Naive thymus-derived CD4-positive, alpha-beta T cell (primary cell): ENCODE measurements at places on chromosomes 4 and X. TPM values are rescaled to one million over a fixed set of nuclear protein-coding genes. Genes with fewer than 3 reads are reported as not detected.

DNA sequence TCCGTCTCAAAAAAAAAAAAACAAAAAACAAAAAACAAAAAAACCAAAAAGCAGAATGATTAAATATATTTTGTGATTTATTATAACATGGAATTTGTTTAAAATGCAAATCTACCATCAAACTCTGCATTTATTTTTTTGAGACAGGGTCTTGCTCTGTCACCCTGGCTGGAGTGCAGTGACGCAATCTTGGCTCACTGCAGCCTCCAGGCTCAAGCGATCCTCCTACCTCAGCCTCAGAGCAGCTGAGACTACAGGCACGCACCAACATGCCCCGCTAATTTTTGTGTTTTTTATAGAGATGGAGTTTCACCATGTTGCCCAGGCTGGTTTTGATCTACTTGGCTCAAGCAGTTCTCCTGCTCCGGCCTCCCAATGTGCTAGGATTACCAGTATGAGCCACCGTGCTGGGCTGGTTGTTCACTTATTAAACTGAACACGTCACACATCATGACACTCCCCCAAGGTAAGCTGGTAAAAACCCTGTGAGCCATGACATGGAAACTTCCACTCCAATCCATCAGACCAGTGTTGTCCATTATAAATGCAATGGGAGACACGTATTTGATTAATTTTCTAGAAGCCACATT is 45.7 kb downstream of the RBM47 start:
- no peaks in the 10 kb centered on the region for H3K4me1 ChIP-seq
- H3K27me3 ChIP-seq, result no peaks in the 10 kb centered on the region
- H3K27ac ChIP-seq, result no peak overlapping the region
- H3K4me3 ChIP-seq, result no peak overlapping the region
- no peaks in the 10 kb centered on the region for H3K36me3 ChIP-seq

DNA sequence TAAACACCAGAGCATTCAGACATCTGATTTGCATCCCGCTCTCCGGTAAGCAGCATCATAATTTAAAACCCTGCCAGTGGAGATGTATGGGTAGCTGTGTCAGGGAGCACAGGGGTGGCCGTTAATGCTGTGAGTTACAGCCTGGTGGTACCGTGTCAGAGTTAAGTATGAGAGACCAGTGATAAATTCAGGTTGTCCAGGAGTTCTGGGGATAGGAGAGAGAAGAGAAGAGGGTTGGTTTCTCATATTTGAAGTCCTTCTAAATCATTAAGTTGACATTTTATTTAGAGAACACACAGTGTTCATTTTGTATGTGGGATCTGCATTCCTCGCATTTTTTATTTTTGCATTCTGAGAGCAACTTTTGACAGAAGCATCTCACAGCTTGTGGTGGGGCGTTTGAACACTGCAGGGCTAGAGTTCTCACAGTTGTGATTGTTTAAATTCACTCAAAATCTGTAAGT is 157.6 kb downstream of the DCLK2 start:
- H3K4me3 ChIP-seq, result no peak overlapping the region
- no peak for DNase-seq
- no peaks in the 10 kb centered on the region for H3K27me3 ChIP-seq
- H3K27ac ChIP-seq, result no peak overlapping the region
- no peaks in the 10 kb centered on the region for H3K36me3 ChIP-seq
- H3K4me1 ChIP-seq, result no peaks in the 10 kb centered on the region

DNA sequence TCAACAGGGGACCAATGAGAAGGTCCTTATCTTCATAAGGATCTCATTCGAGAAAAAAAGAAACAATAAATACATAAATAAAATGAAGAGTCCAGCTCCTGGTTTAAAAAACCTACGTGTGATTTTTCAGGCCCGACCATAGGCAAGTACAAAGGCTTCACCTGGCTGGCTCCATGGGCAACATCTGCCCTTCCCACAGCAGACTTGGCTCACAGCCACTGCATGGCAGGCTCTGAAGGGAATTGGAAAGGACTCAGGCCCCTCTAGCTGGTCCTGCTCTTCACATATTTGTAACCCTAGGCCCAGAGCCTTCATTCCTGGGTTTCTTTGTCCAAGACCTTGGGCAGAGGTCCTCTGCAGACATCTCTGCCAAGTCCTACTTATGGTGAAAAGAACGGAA is 228.1 kb downstream of the QDPR start:
- H3K4me1 ChIP-seq, result no peaks in the 10 kb centered on the region
- no peaks in the 10 kb centered on the region for H3K36me3 ChIP-seq
- no peak for DNase-seq
- H3K27ac ChIP-seq, result no peak overlapping the region
- no peak overlapping the region for H3K4me3 ChIP-seq

IKBKG gene
- 38.8 TPM for total RNA-seq

- no peak overlapping the region for H3K27ac ChIP-seq
- peaks cover 24% of the 10 kb centered on the region for H3K36me3 ChIP-seq
- no peaks in the 10 kb centered on the region for H3K27me3 ChIP-seq
- H3K4me3 ChIP-seq, result no peak overlapping the region
- no peaks in the 10 kb centered on the region for H3K4me1 ChIP-seq
Observed at GRCh38 chr4:6885953-6886557, 23.6 kb upstream of the TBC1D14 start.

- no peak for DNase-seq
- no peaks in the 10 kb centered on the region for H3K27me3 ChIP-seq
- H3K4me3 ChIP-seq, result no peak overlapping the region
Observed at GRCh38 chr4:24769571-24769970, 25.8 kb upstream of the SOD3 start.

GRCh38 chr4:6044276-6044675 is 26.0 kb upstream of the C4orf50 start:
- no peak overlapping the region for H3K27ac ChIP-seq
- H3K4me1 ChIP-seq, result no peaks in the 10 kb centered on the region
- no peaks in the 10 kb centered on the region for H3K36me3 ChIP-seq
- DNase-seq, result no peak
- H3K27me3 ChIP-seq, result no peaks in the 10 kb centered on the region
- H3K4me3 ChIP-seq, result no peak overlapping the region

DNA sequence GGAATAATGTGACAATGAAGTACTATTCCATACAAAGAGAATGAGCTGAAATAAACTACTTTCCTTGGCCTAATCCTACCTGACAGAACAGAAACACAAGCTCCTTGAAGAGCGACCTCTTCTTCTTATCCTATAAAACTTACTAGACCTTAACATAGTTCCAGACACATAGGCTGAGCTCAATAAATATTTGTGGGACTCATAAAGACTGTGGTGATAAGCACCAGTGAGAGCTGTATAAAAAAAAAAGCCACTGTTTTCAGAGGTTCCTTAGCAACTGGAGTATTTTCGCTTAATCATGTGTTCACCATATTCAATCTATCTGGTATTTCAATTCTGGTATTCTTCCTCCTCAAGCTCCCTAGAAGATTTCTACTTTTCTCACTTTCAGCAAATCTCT is 1129.6 kb downstream of the STPG2 start:
- no peaks in the 10 kb centered on the region for H3K4me1 ChIP-seq
- DNase-seq, result no peak
- H3K27ac ChIP-seq, result no peak overlapping the region
- H3K36me3 ChIP-seq, result no peaks in the 10 kb centered on the region
- H3K27me3 ChIP-seq, result no peaks in the 10 kb centered on the region
- no peak overlapping the region for H3K4me3 ChIP-seq

CT45A2 gene
- not detected for total RNA-seq

GRCh38 chr4:24642981-24643547 is 58.7 kb upstream of the DHX15 start:
- no peaks in the 10 kb centered on the region for H3K4me1 ChIP-seq
- no peak overlapping the region for H3K27ac ChIP-seq
- no peak overlapping the region for H3K4me3 ChIP-seq

DNA sequence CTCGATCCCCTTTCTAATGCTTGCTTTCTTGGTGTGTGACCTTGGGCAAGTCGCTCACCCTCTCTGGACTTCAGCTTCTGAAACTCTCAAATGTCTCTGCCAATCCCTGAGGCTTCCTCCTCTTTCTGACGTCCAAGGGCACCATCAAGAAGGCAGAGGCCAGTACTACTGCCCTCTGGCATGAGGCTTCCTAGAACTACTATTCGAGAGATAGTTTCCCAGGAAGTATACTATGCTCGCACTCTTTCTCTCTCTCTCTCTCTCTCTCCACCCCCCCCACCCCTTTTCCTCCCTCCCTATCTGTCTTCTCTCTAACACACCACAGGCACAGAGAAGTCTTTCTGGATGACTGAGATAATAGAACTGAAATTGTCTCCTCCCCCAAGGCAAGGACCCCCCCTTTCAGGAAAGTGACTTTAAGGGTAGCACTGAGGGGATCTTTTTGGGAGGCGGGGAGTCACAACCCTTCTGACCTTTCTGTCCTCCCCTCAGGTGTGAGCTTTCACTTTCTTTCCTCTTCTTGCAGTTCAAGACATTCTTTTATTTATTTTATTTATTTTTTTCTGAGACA is 20.0 kb upstream of the BCOR start:
- no peak overlapping the region for H3K4me3 ChIP-seq
- H3K36me3 ChIP-seq, result no peaks in the 10 kb centered on the region
- no peak overlapping the region for H3K27ac ChIP-seq
- no peaks in the 10 kb centered on the region for H3K4me1 ChIP-seq

SPATA4 gene
- total RNA-seq, result not detected

DNA sequence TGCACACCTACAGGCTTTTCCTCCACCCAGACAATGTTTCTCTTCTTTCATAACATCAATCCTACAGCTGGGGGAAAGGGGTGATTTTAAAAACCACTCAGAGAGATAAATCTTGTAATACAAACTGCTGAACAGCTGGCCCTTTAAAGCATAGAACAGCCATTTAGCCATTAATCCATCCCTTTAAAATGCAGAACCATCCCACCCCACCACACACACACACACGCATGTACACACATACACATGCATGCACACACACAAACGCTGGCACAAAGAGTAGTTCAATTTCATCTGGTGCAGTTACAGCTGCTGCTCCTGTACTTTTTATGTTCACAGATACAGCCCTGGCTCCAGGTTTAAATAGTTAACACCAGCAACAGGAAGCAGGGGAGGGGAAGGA is 426.1 kb downstream of the MID1IP1 start:
- H3K4me3 ChIP-seq, result no peak overlapping the region
- H3K27ac ChIP-seq, result no peak overlapping the region
- no peaks in the 10 kb centered on the region for H3K36me3 ChIP-seq
- no peaks in the 10 kb centered on the region for H3K4me1 ChIP-seq
- H3K27me3 ChIP-seq, result no peaks in the 10 kb centered on the region
- no peak for DNase-seq

GRCh38 chr4:69799337-69799736 is 38.9 kb upstream of the SULT1B1 start:
- no peaks in the 10 kb centered on the region for H3K36me3 ChIP-seq
- no peak overlapping the region for H3K4me3 ChIP-seq
- no peak overlapping the region for H3K27ac ChIP-seq
- H3K4me1 ChIP-seq, result no peaks in the 10 kb centered on the region

DNA sequence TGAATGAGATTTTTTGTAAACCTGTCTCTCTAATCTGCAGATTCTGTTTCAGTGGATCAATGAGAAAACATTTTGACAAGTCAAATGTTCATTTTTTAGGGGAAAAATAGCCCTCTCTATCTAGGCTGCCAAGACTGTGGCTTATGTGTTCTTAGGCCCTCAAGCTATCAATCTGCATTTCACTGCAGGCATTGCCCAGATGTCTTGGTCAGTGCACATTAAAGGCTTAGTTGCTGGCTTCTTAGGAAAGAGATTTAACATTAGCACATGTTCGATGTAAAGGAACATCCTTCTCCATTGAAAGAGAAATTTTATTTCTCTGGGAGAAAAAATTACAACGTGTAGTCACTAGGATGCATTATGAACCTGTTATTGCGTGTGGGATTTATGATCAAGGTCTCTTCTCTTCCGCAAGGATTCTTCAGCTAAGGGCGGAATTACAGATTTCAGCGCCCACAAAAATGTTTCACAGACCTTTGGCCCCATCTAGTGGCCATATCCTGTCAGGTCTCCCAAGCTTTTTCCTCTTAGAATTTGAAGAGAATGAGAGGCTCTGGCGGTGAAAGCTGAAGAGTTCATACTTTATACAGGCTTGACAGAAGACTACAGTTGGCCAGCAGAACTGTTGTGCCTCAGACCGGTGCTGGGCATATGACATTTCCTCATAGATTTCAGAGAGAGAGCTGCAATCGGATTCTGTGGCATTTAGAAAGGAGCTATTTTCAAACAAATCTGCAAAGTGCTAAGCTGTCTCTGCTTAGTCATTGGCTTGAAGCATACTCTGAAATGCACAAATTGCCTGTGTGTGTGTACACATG is 144.6 kb upstream of the NOCT start:
- no peak overlapping the region for H3K4me3 ChIP-seq
- H3K27ac ChIP-seq, result no peak overlapping the region
- no peaks in the 10 kb centered on the region for H3K27me3 ChIP-seq
- H3K4me1 ChIP-seq, result no peaks in the 10 kb centered on the region
- no peaks in the 10 kb centered on the region for H3K36me3 ChIP-seq

- no peak for DNase-seq
- peak overlapping the region; percentile 83 for H3K27ac ChIP-seq
- H3K27me3 ChIP-seq, result no peaks in the 10 kb centered on the region
- H3K4me1 ChIP-seq, result no peaks in the 10 kb centered on the region
- peak overlapping the region; percentile 61 for H3K4me3 ChIP-seq
Observed at GRCh38 chrX:104166735-104167436, 633 bp downstream of the FAM199X start.

GLRB gene
- total RNA-seq, result not detected in 2 replicates

DNA sequence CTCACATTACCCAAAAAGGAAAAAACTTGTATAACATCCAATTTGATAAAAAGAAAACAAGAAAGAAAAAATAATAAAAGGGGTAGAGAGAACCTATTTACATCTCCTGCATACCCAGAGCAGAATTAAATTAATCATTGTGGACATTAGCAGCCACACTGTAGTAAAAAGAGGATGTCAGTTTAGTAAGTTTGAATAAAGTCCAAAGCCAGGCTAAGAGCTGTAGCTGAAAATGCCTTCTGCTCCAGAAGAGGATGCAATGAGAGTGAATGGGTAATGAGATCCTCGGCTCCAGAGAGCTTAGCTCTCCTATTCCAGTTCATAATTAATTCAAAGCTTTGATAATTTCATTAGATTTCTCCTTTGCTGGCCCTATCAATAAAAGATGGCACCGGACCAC is 78.2 kb downstream of the SLC10A7 start:
- DNase-seq, result no peak
- H3K4me3 ChIP-seq, result no peak overlapping the region
- no peak overlapping the region for H3K27ac ChIP-seq
- no peaks in the 10 kb centered on the region for H3K36me3 ChIP-seq

SPANXN3 gene
- not detected for total RNA-seq

DNA sequence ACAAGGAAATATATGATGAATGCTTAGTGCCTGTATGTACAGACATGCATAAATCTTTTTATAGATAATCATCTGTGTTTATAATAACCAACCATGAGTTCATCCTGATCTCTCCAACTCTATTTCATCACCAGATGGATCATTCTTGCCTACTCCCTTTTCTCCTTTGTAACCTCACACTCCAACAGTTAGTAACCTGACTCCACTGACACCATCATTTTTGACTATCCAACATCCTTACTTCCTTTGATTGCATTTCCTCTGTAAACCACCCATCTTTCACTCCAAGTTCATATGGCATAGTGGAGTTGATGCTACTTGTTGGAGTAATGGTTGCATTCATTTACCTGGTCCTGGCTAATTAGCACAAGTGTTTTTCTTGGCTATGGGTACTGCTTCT is 170.6 kb downstream of the ZNF330 start:
- H3K27ac ChIP-seq, result no peak overlapping the region
- DNase-seq, result no peak
- H3K27me3 ChIP-seq, result no peaks in the 10 kb centered on the region
- H3K4me3 ChIP-seq, result no peak overlapping the region

GRCh38 chr4:100372432-100372831 is 145.4 kb downstream of the EMCN start:
- DNase-seq, result peak; percentile 1
- H3K27me3 ChIP-seq, result no peaks in the 10 kb centered on the region
- no peak overlapping the region for H3K4me3 ChIP-seq
- H3K36me3 ChIP-seq, result no peaks in the 10 kb centered on the region
- H3K27ac ChIP-seq, result no peak overlapping the region
